Activated naive CD8-positive, alpha-beta T cell treated with anti-CD3 and anti-CD28 coated beads, Interleukin-2, amount 10 ng/mL, durations not matched to agents 7 days and 5 days (primary cell): ENCODE measurements at places on chromosomes 13 and 19. TPM values are rescaled to one million over a fixed set of nuclear protein-coding genes. Genes with fewer than 3 reads are reported as not detected.
A peak's percentile ranks its signal among the peaks of the same experiment; 100 is the strongest.

- no peak for DNase-seq
Measured at GRCh38 chr13:107028751-107029150, 460.8 kb upstream of the ARGLU1 start.

GRCh38 chr13:86554066-86554465 lies 754.8 kb upstream of the SLITRK6 start:
- no peak for DNase-seq

- no peak for DNase-seq
Measured at GRCh38 chr13:32535115-32535514, 3.5 kb downstream of the N4BP2L2 start.

GRCh38 chr19:45790942-45791341 lies 1.7 kb downstream of the DMWD start:
- no peak for DNase-seq

DNA sequence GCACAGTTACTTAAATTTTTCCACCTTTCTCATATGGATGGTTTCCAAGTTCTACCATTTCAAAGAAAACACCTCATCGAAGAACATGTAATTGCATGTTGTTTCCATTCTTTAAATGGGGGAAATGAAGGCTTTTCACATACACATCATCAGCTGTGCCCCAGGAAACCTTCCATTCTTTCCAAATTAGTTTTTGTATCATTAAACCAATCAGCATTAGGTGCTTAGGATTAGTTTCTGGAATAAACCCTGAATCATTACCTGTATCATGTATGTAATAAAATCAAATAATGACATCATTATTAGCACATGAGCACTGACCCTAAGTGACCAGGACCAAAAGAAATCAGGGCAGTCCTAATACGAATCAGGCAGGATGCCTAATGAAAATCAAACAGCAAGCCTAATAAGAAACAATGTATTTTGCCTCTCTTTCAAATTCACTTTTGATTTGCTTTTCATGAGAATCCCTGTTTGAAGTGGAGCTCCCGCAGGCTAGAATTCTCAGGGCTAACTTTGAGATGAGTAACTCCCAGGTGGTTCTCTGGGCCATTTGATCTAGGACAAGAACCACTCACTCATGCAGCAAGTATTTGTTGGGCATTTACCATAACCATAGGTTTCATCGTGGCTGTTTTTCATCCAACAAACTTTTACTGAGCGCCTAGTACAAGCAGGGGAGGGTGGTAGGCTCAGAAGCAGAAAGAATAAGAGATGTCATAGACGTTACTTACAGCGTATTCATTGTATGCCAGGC lies 89.2 kb downstream of the MZT1 start:
- no peak for DNase-seq

- DNase-seq: no peak
Measured at GRCh38 chr13:65600702-65601101, 1629.4 kb downstream of the PCDH9 start.

- DNase-seq: no peak
Measured at GRCh38 chr19:24057144-24057543, 29.8 kb upstream of the ZNF254 start.

- no peak for DNase-seq
Measured at GRCh38 chr19:49807904-49808675, 5.0 kb downstream of the FUZ start.

DNA sequence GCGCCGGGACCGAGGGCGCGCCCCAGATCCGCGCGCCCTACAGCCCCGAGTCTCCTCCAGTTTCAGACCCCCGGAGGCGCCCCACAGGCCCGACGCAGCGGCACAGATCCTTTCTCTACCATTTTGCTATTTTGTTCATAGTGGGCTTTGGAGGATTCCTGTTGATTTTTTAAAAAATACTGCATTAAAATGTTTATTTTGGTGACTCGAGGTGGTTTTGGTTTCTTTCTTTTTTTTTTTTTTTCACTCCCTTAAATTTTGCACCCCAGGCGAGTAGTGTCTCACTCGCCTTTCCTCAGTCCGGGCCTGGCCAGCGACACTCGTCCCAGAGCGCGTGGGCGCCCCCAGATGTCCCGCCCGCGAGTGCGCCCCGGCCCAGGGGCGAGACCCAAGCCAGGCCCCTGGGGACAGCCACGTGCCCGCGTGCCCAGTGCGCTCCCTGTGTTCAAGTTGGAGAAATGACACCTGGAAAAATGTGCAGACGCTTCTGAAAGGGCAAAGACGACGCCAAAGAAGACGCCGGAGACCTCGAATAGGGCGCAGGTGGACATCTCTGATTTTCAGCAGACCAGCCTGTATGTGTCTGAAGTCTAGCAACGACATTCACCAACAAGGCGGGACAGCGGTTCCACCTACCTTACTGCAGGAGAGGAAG lies 471 bp upstream of the INSR start:
- DNase-seq: peak; percentile 34

- no peak for DNase-seq
Measured at GRCh38 chr13:88288326-88288725, 617.2 kb downstream of the SLITRK5 start.

DNA sequence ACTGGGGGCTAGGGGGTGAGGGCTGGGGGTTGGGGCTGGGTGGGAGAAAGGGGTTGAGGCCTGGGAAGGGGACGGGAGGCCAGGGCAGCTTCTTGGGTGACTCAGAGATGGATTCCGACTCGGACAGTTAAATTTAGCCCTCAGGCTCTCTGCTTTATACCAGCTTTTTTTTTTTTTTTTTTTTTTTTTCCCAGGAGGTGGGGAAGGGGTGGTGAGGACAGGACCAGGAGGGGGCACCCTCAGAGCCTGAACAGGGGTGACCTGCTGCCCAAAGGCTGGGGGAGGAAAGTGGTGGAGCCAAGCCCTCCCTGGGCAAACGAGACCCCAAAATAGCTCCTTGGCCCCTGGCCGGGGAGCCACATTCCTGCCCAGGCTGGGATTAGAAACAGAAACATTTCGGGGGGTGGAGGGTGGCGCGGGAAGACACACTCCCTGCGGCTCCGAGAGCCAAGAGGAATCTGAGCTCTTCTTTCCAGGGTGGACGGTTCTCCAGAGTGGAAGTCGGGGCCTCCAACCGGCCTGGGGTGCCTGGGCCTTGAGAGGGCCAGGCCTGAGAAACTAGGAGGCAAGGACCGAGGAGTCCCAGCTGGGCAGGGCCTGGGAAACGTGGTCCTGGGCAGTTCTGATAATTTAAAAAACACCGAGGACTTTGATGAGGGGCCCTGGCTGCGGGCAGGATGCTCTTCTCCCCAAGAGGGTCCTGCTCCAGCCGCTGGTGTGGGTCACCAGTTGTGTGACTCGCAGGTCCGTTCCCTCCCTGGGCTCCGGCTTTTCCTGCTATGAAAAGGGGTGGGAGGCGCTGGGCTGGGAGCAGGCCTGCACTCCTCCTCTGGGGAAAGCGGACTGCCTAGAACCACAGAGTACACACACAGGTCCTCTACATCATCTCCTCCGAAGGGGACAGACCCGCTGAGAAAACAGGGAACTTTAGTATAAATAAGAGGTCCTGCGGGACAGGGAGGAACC lies 813 bp upstream of the DMPK start:
- DNase-seq: no peak

DNA sequence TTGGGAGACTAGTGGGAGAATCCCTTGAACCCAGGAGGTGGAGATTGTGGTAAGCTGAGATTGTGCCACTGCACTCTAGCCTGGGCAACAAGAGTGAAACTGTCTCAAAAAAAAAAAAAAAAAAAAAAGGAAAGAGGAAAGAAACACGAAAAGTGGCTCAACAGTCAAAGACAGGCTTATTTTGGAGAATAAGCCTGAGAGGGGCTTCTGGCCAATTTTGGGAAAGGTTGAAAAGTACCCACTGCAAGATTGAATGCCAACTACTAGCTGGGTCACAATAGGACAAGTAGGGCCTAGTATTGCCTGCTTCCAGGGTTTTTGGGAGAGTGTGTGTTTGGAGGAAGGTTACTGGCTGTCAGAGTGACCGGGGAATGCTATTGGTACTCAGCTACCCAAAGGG lies 17.2 kb downstream of the FBXO17 start:
- no peak for DNase-seq

- no peak for DNase-seq
Measured at GRCh38 chr13:42392716-42393572, 121.0 kb downstream of the AKAP11 start.

- DNase-seq: no peak
Measured at GRCh38 chr13:86681223-86681622, 882.0 kb upstream of the SLITRK6 start.

- DNase-seq: no peak
Measured at GRCh38 chr19:33266974-33267484, 35.3 kb downstream of the CEBPA start.

DNA sequence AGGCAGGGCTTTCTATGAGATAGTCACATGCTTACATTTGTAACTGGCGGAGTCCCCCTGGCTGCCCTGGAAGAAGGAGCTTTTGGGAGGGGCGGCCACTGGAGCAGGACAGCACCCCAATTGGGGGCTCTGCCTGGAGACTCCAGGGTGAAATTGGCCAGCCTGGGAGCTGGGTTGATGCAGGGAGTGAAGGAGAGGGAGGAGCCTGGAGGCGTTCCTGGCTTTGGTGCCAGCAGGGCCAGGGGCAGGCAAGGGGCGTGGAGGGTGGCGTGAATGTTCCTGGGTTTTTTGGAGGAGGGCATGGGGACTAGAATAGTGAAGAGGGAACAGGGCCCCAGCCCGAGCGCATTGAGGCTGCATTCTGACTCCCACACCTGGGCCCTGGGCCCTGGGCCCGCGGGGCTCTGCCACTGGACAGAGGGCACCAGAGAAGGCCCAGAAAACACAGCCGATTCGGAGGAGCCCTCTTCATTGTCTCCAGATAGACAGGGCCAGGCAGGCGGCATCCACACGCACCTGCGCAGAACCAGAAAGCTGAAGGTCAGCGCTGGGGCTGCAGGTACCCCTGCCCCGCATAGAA lies 29.5 kb downstream of the COMP start:
- DNase-seq: no peak

DNA sequence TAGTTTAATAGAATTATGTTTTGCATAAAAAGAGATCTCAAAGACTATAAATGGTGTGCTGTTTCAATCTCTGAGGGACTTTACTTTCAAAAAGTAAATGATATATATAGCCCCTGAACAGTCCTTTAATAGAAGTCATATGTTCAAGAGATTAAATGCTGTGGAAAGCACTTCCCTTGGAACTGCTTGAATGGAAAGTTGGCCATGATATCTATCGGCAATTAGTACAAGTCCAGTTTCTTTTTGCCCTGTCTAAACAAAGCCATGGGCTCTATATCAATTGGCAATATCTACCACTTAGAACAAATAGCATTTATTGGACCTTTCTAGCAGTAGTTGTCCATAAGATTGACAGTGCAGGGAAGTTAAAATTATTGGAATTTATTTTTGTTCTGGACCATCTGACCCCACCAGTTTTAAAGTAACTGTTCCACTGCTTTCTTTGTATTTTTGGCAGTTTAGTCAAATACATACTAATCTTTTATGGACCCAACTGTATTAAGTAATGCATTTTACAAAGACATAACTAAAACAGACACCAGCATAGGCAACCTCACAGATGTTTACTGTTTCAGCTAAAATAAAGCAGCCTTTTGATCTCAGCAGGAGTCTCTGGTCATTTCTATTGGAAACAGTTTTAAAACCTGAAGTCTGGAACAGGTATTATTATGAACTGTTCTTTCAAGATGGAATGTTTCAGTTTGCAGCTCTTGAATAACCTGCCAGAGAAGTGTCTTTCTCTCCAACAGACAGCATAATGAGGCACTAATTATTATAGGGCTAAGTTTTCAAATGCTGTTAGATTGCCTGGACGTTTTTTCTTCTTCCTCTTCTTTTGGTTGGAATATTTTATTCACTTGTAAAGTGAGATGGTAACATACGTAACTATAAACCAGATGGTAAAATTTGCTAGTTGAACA lies 282.6 kb downstream of the DCLK1 start:
- no peak for DNase-seq

DNA sequence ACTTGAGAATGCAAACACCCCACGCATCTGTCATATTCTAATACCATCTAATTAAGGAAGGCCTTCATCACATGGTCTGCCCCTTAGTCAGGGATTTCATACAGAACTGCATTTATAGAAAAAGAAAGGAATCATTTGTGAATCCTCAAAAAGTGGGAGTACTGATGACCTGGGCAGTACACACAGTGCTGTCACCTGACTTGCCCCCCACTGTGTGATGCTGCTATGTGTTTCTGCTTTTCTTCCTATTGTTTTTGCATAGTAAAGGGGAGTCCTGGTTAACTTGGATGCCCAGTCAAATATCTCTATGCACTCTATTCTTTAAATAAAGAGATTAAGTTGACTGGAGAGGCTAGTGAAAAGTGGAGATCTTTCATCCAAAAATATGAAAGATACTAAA lies 1921.2 kb upstream of the PRR20A start:
- DNase-seq: no peak

- DNase-seq: no peak
Measured at GRCh38 chr19:41319500-41320184, 9.7 kb downstream of the CCDC97 start.

GRCh38 chr19:12770922-12771321 lies 4.4 kb downstream of the HOOK2 start:
- no peak for DNase-seq

- DNase-seq: no peak
Measured at GRCh38 chr19:3788996-3789778, 3.0 kb upstream of the MATK start.

- DNase-seq: no peak
Measured at GRCh38 chr19:35128398-35129057, 6.3 kb downstream of the LGI4 start.

DNA sequence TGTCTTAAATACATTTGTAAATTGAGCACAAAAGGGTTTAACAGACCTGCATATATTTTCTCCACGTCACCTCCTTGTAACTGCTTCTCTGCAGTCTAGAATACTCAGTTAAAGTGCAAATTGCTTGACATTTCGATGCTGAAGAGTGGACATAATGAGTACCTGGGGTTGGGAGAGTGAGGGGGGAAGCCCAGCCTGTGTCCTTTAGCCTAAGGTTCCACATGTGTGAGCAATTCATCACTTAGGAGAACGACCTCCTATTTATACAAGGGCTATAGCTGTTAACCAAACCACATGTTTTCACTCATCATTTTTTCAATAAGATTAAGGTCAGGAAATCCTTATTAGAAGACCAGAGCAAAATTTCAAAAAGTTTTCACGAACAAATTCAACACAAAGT lies 29.5 kb downstream of the PCDH9 start:
- no peak for DNase-seq

Gene CLEC17A
- total RNA-seq: 0.17 TPM

Gene ING1
- 19.5 TPM for total RNA-seq

Gene ZNF208
- total RNA-seq: 3.2 TPM

Gene ADGRE1
- 0.83 TPM for total RNA-seq

Gene FAAP24
- 6.3 TPM for total RNA-seq

Gene GDF15
- 0.75 TPM for total RNA-seq

Gene ZNF534
- total RNA-seq: not detected

Gene ADGRE3
- total RNA-seq: not detected
